ENCODE measurements at places on chromosomes 12 and 14. TPM values are rescaled to one million over a fixed set of nuclear protein-coding genes. Genes with fewer than 3 reads are reported as not detected.

DNA sequence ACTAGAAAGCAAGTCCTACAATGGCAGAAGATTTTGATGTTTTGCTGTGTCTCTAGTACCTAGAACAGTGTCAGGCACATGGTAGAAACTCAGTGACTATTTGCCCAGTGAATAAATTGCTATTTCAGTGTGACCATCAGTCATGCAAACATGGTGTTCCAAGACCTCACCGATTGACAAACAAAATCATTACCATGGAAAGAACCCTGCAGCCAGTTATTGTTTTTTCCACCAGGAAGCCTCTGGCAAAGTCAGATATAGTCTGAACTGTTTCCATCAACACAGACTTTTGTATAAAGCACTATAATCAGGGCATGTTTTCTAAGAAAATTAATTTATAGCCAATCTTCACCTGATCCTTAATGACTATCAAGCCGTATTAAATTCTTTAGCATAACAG lies 97.3 kb upstream of the RASSF8 start:
- DNase-seq: no peak

GRCh38 chr14:67734675-67735074 lies 33.0 kb downstream of the RDH12 start:
- no peak for DNase-seq

DNA sequence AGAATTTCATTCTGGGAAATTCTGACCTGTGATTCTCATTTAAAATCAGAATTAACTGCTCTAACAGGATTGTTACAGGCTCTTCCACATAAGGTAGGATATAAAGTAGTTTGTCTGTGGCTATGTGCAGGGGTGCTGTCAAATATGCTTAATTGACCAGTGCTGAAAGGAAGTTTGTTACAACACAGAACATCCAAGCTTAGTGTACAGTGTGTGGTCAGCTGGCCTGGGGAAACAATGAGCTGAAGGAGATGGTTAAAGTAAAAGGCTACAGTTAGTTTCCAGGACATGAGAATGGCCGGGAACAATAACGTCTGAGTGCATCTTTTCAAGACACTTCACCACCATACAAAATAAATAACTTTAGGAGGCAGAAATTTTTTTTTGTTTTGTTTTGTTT lies 68.0 kb downstream of the PKP2 start:
- no peak for DNase-seq

- DNase-seq: no peak
These were observed 3.8 kb upstream of the PSMC6 start for GRCh38 chr14:52703225-52703624.

- no peak for DNase-seq
These were observed 121.9 kb upstream of the SLC38A2 start for GRCh38 chr12:46494424-46494823.

- peak; percentile 53 for DNase-seq
These were observed 49.9 kb downstream of the LRRC74A start for GRCh38 chr14:76876076-76876475.

DNA sequence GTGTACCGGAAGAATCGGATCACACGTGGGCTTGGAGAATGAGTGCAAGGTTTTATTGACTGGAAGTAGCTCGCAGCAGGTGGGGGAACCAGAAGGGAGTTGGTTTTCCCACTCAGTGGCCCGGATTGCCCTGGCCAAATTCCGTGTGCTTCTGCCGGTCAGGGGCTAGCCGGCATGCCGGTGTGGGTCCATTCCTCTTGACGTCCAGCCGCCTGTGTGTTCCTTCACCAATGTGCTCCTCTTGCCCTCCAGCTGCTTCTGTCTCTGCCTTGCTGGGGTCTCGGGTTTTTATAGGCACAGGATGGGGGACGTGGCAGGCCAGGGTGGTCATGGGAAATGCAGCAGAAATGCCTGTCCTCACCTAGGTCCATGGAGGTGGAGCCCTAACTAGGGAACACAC lies 11.0 kb downstream of the MYRFL start:
- DNase-seq: no peak

DNA sequence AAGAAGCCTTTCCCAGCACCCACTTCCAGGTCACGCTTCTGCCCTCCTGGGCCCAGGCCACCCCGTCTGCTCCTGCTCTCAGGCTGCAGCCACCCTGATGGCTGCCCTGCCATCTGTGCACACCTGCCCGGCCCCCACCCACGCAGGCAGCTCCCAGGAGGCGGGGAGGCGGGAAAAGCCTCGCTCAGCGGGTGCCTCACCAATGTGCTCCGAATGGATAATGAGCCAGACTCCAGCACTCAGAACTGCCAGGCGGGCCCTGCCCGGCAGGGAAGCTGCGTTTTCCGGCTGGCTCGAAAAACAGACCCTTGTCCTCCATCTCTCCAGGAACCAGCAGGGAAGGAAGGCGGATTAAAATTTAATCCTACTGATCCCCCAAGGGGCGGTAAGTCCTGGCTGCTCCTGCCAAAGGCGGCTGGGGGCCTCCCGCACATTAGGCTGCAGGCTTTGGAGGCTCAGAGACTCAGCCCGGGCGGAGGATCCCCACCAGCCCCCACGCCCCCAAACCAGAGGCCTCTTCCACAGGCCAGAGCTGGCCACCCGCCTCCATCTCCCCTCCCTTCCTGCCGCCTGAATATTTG lies 104.0 kb downstream of the NCOR2 start:
- DNase-seq: no peak

GRCh38 chr12:6770094-6770493 lies 2.2 kb upstream of the LAG3 start:
- no peak for DNase-seq

GRCh38 chr12:93896952-93897351 lies 219.8 kb downstream of the CRADD start:
- DNase-seq: no peak

DNA sequence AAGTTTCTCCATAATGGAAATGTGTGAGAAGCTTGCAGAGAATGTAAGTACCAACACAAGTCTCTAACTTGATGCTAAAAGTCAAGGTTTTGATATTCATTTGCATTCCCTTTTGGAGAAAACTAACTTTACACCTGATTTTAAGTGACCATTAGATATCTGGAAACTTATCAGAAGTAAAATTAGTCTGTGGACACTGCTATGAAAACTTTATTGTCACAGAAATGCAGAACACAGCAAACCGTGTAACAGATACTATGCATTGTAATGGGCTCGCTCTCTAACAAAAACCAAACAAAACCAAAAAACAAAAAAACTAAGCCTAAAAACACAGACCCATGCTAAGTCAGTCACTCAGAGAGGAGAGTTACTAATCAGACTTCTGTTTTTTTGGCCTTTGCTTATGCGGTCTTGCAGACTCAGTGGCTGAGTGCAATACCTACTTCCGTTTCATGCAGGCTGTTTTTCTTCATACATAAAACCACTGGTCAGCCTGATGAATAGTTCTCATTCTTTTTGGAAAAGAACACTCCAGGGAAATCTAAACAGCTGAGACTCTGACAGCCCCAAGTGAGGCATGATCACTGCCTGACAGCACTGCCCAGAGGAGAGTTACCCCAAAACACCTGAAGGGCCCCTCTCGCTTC lies 35.7 kb downstream of the NRDE2 start:
- no peak for DNase-seq

DNA sequence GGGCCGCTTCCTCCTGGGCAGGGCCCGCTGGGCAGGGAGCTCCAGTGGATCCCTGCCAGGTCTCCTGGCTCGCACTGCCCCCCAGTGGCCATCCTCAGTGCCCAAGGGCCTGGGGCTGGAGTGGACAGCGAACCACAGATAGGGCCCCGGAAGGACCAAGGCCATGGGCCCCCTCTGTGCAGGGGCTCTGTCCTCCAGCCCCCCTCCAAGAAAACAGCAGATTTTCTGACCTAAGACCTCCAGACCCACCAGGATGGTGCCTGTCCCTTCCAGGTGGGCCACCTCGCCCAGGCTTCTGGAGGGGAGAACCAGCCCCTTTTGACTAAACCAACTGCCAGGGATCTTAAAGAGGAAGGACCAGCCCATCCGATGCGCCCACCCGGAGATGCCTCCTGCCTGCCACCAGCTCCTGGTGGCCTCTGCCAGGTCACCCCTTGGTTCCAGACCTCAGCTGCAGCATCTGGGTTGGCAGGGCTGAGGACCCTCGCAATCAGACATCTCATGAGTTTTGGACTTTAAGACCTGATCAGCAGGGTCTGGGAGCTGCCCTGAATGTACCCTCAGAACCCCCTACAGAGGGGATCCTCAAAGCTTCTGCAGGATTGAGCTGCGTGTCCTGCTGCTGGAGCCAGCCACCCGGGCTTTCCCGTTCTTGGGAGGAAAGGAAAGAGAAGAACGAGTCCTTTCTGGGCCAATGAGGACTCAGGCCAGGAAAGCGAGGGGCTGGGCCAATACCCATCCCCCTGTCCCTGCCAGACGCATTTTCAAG lies 325.8 kb upstream of the DIO3 start:
- peak; percentile 60 for DNase-seq

- no peak for DNase-seq
These were observed 96.9 kb downstream of the STXBP6 start for GRCh38 chr14:24952851-24953666.

GRCh38 chr14:89440986-89441909 lies 24.2 kb upstream of the FOXN3 start:
- DNase-seq: no peak

GRCh38 chr12:120211243-120211903 lies 10.5 kb upstream of the RPLP0 start:
- DNase-seq: no peak

DNA sequence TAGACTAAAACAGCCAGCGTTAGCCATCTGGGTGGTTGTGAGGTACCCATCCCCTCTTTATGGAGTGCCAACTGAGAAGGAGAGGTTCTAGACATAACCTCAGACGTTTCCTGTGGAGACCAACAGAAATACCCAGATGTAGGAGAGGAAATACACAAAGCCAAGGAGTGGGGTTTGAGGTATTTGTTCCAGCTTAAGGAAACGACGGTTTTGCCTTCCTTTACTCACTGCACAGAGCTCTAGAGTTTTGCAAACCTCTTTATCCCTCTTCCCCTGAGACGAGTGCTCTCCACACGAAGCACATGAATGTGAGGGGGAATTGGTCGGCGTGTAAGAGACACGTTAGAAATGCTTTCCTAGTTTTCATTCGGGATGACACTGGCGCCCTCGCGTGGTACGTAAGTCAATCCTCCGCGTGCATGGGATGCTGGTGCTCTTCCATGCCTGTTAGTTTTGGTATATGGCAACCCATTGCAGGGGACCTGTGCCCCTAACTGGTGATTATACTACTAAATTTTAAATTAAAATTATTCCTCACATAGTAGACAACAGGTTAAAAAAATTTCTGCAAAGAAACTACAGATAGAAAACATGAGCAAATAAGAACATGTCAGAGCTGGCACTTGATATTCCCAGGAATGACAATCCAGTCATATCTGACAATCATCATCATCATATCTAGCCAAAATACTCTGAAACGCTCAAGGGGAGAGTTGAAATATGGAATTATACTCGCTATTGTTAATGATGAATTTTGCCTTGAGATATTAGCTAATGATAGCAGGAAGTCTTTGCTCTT lies 121.7 kb downstream of the PPM1H start:
- DNase-seq: peak; percentile 42

DNA sequence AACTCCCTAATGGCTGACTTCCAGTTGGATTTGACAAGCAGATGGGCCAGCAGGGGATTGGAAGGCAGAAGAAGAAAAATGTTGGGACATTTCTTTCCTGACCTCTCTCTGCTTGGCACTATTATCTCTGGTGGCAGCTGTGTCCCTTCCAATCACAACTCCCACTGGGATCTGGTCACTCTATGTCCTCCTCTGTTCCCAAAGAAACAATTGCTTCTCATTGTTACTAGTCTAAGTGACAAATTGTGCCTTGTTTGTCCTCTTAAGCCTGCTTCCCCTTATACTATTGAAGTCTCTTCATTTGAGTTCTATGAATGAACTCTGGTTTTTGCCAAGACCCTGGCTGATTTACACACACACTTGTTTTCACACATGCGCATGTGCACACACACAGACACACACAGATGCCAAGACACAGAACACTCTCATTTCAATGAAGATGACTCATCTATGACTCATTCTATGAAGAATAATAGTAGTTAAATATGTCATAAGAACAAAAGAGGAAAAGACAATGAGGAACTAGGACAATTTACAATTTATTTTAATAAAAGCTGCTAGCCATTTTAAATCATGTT lies 83.0 kb upstream of the FAR2 start:
- DNase-seq: no peak

- no peak for DNase-seq
These were observed 214.2 kb downstream of the PPM1H start for GRCh38 chr12:62720661-62721330.

DNA sequence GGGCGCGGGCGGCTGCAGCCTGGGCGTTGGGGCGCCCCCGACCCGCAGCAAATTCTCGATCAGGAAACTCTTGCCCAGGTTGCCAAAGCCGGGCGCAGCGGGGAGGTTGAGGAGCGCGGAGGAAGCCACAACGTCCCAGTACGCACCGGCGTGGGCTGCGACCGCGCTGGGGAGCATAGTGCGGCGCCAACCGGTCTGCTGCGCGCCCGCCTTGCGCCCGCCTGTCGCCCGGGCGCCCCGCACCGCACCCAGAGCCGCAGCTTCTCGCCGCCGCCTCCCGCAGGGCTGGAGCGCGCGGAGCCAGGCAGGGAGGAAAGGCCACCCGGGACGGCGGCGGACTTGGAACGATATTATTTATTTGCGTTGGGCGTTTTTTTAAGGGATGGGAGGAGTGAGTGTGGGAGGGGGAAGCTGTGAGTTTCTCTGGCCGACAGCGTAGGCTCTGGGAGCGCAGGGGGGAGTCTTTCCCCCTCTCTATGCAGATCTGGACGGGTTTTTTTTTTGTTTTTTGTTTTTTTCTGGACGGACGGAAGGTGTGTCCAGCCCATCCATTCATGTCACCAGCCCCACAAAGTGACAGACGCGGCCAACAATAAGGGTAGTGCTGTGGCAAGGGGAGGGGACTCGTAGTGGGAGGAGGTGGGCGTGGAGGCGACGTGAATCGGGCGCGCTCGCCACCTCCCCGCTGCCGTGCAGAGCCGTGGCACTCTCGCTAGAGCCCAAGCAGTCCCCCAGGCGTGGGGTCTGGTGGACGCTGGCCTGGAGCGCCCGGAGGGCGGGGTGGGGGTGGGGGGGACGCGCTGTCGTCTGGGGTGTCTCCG lies at the start of gene DBX2:
Gene DBX2, minus strand, starts transcription at position 349 of the 821 bp plus-strand sequence. Its CDS starts 172 bp downstream, at position 177.
- peak; percentile 34 for DNase-seq

DNA sequence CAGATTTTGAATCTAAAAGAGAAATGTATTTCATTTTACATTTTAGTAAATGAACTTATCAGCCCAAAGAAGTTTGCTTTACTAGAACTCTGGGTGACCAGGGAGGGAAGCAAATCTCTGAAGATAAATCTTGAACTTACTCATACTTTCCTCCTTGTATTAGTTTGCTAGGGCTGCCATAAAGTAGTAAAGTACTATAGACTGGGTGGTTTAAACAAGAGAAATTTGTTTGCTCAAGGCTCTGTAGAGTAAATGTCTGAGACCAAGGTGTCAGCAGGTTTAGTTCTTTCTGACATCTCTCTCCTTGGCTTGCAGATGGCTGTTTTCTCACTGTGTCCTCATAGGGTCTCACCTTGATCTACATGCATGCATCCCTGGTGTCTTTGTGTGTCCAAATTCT lies 926.0 kb downstream of the DIO2 start:
- no peak for DNase-seq

GRCh38 chr12:27969624-27970400 lies 2.7 kb downstream of the PTHLH start:
- peak; percentile 64 for DNase-seq

LPAR5 gene
- total RNA-seq: 20.9 TPM

TAS2R7 gene
- not detected for total RNA-seq

KRT72 gene
- 0.65 TPM for total RNA-seq

TUNAR gene
- total RNA-seq: not detected

AHSA1 gene
- total RNA-seq: 163 TPM

SSPN gene
- total RNA-seq: not detected

SIX6 gene
- total RNA-seq: not detected

MYL6 gene
- 1,169 TPM for total RNA-seq

CCDC198 gene
- total RNA-seq: not detected

GPR65 gene
- 23.6 TPM for total RNA-seq

HOXC12 gene
- not detected for total RNA-seq

PYGL gene
- 0.72 TPM for total RNA-seq

LRFN5 gene
- total RNA-seq: not detected

All from activated naive CD8-positive, alpha-beta T cell treated with anti-CD3 and anti-CD28 coated beads, Interleukin-2, amount 10 ng/mL, durations not matched to agents 7 days and 5 days (primary cell).